ENCODE measurements at places on chromosomes 5 and 9.

DNA sequence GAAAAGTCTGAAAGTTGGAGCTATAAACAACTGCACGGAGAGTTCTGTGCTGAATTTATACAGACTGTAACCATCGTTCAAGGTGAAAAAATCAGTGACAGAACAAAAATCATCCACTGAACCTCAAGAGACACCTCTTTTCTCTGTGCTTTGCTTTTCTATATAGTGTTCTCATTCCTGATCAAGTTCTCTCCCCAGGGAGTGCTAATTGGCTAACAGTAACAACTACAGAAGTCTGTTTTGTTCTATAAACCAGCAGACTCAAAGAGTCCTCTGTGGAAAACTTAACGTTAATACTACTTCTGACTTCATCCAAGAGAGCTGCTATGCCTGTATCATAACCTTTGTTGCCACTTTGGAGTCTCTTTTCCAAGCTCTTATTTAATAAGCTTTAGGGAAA is 1388.3 kb upstream of the C9orf72 start:
- DNase-seq = peak; percentile 19

GRCh38 chr9:12684974-12685373 is 8.2 kb upstream of the TYRP1 start:
- no peak for DNase-seq

GRCh38 chr9:114309096-114309495 is 13.8 kb upstream of the ORM1 start:
- no peak for DNase-seq

- DNase-seq = no peak
Observed at GRCh38 chr5:84091127-84091799, 293.4 kb downstream of the EDIL3 start.

DNA sequence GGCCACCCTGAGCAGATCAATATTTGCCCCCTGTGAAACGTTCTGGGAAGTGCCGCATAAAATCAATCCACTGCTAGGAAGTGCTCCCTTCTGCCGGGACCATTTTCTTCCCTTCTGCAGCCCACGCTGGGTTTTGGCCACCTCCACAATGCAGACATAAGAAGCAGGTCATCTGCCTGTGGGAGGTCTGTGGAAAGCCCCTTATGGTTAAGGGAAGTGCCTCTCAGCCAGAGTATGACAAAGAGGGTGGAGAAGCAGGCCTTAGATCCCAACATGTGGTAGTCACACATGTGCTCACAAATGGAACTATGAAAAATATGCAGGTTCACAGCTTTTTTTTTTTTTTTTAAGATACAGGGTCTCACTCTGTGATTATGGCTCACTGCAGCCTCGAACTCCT is 82.8 kb downstream of the SLC1A3 start:
- no peak for DNase-seq

Measured in NCI-H2171 treated with DMSO at 0.1 percent for 48 hours (cell line).